CD8-positive, alpha-beta memory T cell (primary cell): ENCODE measurements at places on chromosomes 7 and 10. TPM values are rescaled to one million over a fixed set of nuclear protein-coding genes. Genes with fewer than 3 reads are reported as not detected.

Gene WNT16
- 0.09 TPM for total RNA-seq

DNA sequence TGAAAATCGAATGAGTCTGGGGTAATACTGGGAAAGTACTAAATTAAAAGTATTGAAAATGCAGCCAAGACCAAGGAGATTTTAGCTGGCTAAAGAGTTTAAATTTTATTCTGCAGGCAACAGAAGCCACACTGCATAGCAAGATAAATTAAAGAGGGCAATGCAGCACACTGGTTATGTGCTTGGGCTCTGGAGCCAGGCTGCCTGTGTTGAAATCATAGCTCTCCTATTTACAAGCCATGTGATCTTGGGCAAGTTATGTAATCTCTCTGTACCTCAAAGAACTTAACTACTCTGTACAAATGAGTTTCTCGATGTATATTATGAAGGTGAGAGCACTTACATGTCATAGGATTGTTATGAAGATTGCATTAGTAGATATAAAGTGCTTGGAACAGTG, 9.9 kb downstream of the SLC25A13 start:
- H3K27ac ChIP-seq: no peak overlapping the region
- no peaks in the 10 kb centered on the region for H3K36me3 ChIP-seq
- H3K4me3 ChIP-seq: no peak overlapping the region
- no peak for DNase-seq

Gene SPOCK2
- 69.2 TPM for total RNA-seq

Gene MBL2
- not detected for total RNA-seq

GRCh38 chr7:71733107-71733870, 601.3 kb downstream of the GALNT17 start:
- no peaks in the 10 kb centered on the region for H3K36me3 ChIP-seq
- H3K27me3 ChIP-seq: no peaks in the 10 kb centered on the region
- peak; percentile 17 for DNase-seq
- no peaks in the 10 kb centered on the region for H3K4me1 ChIP-seq

GRCh38 chr10:1217661-1218060, 161.5 kb downstream of the WDR37 start:
- no peak overlapping the region for H3K4me3 ChIP-seq
- no peaks in the 10 kb centered on the region for H3K27me3 ChIP-seq
- H3K27ac ChIP-seq: no peak overlapping the region
- H3K36me3 ChIP-seq: no peaks in the 10 kb centered on the region
- H3K4me1 ChIP-seq: no peaks in the 10 kb centered on the region

Gene LRGUK
- total RNA-seq: 0.31 TPM

DNA sequence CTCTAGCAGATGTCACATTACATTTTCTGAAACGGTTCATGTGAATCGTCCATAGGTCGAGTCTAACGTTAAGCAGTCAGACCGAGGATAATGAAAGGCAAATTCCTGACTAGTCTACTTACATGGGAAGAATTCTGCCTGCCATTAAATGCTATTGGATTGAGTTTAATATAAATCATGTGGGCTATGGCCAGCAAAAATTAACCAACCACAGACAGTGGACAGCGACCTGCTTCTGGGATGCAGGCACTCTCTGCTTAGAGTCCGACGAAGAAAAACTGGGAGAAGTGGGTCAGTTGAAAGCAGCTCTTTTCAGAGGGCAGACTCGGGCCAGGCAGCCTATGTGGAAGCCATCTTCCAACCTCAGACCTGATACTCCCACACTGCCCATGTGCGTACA, 16.6 kb downstream of the PIP4K2A start:
- H3K27ac ChIP-seq: no peak overlapping the region
- no peaks in the 10 kb centered on the region for H3K27me3 ChIP-seq
- H3K4me1 ChIP-seq: peaks cover 93% of the 10 kb centered on the region
- no peak for DNase-seq

Gene SRI
- total RNA-seq: 242 TPM

Gene TAS2R40
- total RNA-seq: not detected

Gene SKIDA1
- 0.35 TPM for total RNA-seq

GRCh38 chr7:50324113-50324512, 19.6 kb downstream of the IKZF1 start:
- H3K27ac ChIP-seq: no peak overlapping the region
- no peak for DNase-seq
- H3K4me1 ChIP-seq: peaks cover 95% of the 10 kb centered on the region
- no peak overlapping the region for H3K4me3 ChIP-seq

Gene COX19
- 21.3 TPM for total RNA-seq

Gene SAMD9L
- total RNA-seq: 6.4 TPM

GRCh38 chr7:44161371-44161770, 20.2 kb upstream of the MYL7 start:
- H3K27me3 ChIP-seq: no peaks in the 10 kb centered on the region
- H3K36me3 ChIP-seq: no peaks in the 10 kb centered on the region
- no peak for DNase-seq
- no peak overlapping the region for H3K4me3 ChIP-seq
- no peak overlapping the region for H3K27ac ChIP-seq
- no peaks in the 10 kb centered on the region for H3K4me1 ChIP-seq

Gene ERVW-1
- total RNA-seq: not detected

Gene FFAR4
- total RNA-seq: not detected

DNA sequence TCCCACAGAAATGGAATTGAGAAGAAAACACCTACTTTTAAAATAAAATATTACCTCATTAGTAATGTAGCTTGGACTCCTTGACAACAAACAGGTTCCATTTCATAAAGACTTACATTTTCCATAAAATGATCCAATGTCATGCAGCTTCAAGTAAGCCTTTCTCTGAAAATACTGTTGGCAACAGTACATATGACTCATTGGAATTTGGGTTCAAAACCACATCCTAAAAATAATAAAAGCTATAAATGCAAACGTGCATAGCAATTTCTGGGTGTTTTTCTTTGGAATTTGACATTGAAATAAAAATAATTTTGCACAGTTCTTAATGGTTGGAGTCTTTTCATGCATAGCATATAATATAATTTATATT, 47.9 kb downstream of the FHIP2A start:
- H3K36me3 ChIP-seq: no peaks in the 10 kb centered on the region
- no peaks in the 10 kb centered on the region for H3K27me3 ChIP-seq
- no peaks in the 10 kb centered on the region for H3K4me1 ChIP-seq

Gene FRAT1
- 4.7 TPM for total RNA-seq

Gene OPALIN
- total RNA-seq: not detected

- H3K27me3 ChIP-seq: no peaks in the 10 kb centered on the region
- no peaks in the 10 kb centered on the region for H3K36me3 ChIP-seq
- no peak for DNase-seq
- no peaks in the 10 kb centered on the region for H3K4me1 ChIP-seq
- H3K27ac ChIP-seq: peak overlapping the region; percentile 35
Measured at GRCh38 chr10:132962623-132963429, 20.5 kb upstream of the CFAP46 start.

DNA sequence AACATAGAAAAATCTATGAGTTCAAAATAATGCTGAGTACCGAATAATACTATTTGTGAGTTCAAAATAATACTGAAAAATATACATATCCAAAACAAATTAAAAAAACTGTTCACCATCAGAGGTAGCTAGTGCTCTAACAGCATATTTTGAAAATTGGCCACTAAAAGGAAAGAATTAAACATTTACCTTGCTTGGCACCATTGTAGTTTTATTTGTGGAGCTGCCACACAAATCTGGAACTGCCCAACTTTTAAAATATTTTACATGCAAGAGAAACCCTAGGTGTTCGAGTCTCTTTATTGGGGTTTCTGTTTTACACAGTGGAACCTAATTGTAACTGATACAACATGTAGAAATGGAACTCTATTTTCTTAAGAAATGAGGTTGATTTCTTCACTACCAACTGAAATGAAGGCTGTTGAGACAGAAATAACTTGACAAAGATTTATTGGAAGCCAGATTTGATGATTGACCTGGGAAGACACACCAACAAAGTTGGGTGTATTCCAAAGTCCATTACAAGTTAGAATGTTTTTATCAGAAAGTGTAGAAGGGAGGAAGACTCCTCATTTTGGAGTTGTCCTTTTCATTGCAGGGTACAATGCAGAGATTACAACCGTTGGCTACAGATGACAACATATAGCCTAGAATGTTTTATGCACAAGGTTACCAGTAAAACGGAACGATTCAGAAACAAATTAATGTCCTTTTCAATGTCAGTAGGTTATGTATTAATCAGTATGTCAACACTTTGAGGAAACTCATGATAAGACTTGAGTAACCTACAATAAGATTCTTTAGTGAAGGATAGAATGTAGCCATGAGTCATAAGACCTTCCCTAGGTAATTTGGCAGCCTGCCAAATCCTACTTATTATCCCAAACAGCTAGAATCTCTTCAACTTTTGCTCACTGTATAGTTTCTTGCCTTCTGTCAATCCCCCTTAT, 73.8 kb upstream of the PAPSS2 start:
- H3K4me3 ChIP-seq: no peak overlapping the region
- H3K27ac ChIP-seq: no peak overlapping the region
- H3K36me3 ChIP-seq: no peaks in the 10 kb centered on the region
- H3K27me3 ChIP-seq: no peaks in the 10 kb centered on the region
- H3K4me1 ChIP-seq: no peaks in the 10 kb centered on the region

GRCh38 chr7:50795831-50796230, 13.1 kb upstream of the GRB10 start:
- DNase-seq: no peak
- peaks cover 6% of the 10 kb centered on the region for H3K4me1 ChIP-seq
- H3K4me3 ChIP-seq: no peak overlapping the region
- peaks cover 11% of the 10 kb centered on the region for H3K27me3 ChIP-seq

GRCh38 chr10:7406712-7407333, 4.0 kb downstream of the SFMBT2 start:
- no peaks in the 10 kb centered on the region for H3K27me3 ChIP-seq
- DNase-seq: no peak
- H3K4me1 ChIP-seq: peaks cover 31% of the 10 kb centered on the region
- H3K36me3 ChIP-seq: no peaks in the 10 kb centered on the region

GRCh38 chr7:143129051-143129450, 2.8 kb upstream of the PIP start:
- no peaks in the 10 kb centered on the region for H3K36me3 ChIP-seq
- no peak overlapping the region for H3K27ac ChIP-seq
- H3K4me3 ChIP-seq: no peak overlapping the region
- no peak for DNase-seq

GRCh38 chr7:38312821-38313220, 39.4 kb upstream of the TARP start:
- H3K4me1 ChIP-seq: peaks cover 11% of the 10 kb centered on the region
- H3K27me3 ChIP-seq: no peaks in the 10 kb centered on the region
- no peak overlapping the region for H3K4me3 ChIP-seq
- H3K36me3 ChIP-seq: no peaks in the 10 kb centered on the region
